ENCODE measurements at places on chromosomes 12 and 14.
A peak's percentile ranks its signal among the peaks of the same experiment; 100 is the strongest.

GRCh38 chr12:49344486-49345050, 2.1 kb upstream of the DNAJC22 start:
- no peak for DNase-seq

DNA sequence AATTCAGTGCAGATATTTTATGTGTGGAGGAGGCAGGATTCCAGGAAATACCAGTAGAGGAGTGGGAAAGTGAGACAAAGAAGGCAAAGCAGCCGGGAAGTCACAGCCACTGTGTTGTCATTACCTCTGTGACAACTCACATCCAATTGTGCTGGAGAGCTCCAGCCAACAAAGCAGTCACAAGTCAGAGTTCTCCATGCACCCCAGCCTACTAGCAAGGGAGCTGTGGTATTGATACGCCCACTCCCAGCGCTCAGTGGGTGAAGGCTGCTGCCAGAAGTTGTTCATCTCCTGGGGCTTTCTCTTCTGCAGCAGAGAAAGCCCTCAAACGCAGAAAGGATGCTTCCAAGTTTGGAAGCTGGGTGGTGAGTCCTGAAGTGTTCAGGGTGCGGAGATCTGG, 93.9 kb downstream of the DICER1 start:
- DNase-seq, result no peak

DNA sequence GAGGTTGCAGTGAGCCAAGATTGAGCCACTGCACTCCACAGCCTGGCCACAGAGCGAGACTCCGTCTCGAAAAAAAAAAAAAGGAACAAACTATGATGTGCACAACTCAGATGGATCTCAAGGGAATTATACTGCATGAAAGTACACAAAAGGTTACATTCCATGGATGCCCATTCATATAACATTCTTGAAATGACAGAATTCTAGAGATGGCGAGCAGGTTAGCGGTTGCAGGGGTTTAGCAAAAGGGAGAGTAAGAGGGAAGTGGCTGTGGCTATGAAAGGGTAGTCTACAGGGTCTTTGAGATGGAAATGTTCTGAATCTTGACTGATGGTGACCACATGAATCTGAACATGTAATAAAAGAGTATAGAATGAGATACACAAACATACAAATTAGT, 49.7 kb downstream of the CKB start:
- DNase-seq, result no peak

DNA sequence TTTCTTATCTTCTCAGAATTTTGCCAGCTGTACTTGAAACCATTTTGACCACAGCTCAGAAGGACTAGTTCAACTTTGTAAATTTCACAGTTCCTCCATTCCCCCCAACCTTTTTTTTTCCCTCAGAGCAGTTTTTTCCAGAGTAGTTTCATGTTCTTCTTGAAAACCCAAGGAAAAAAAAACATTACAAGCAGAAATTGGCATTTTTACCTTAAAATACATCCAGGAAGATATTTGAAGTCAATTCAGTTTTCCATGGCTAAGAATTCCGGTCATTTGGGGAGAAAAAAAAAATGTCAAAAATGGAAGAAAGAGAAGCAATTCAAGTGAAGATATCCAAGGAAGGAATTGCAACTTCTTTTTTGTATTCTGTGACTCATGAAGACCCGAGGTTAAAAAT, 39.5 kb downstream of the SYNE2 start:
- no peak for DNase-seq

- DNase-seq, result no peak
Measured at GRCh38 chr12:96456265-96456974, 33.0 kb upstream of the CFAP54 start.

DNA sequence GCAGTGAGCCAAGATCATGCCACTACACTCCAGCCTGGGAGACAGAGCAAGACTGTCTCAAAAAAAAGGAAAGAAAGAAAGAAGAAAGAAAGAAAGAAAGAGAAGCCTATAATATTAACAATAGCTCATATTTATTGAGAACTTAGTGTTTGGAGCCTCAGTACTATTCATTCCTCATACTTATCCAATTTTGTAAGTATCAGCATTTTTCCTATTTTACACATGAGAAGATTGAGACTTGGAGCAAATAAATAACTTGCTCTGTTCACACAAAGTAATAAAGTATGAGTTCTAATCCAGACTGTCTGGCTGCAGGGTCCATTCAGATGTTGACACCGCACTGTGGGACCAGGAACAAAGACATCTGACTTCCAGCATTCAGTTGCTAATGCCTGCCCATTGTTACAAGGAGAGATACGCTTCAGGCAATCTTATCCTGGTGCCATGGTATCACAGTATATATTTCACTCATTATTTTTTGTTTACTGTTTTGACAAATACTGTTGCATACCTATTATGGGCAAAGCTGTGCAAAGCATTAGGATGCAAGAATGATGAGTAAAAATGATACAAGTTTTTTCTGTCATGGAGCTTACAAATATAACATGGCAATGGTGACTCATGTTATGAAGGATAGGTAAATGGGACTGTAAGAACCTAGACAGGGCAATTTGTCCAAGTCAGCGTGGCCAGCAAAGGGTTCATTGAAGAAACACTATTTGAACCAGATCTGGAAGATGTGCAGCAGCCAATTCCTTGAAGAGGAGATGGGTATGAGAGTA, 21.4 kb upstream of the TMTC2 start:
- DNase-seq, result no peak

GRCh38 chr12:8702159-8702558, 4.4 kb downstream of the RIMKLB start:
- no peak for DNase-seq

GRCh38 chr12:112020947-112021457, 7.8 kb downstream of the ERP29 start:
- DNase-seq, result no peak

- DNase-seq, result no peak
Measured at GRCh38 chr12:112285600-112286401, 96.4 kb downstream of the HECTD4 start.

- peak; percentile 8 for DNase-seq
Measured at GRCh38 chr12:104643819-104644669, 187.3 kb downstream of the CHST11 start.

GRCh38 chr14:94560751-94561655, at the start of gene SERPINA4:
SERPINA4 (plus strand) TSS chr14:94561442; CDS start chr14:94563483, 2,041 bp downstream.
- DNase-seq, result no peak

GRCh38 chr14:105073720-105074600, 8.7 kb upstream of the GPR132 start:
- no peak for DNase-seq

GRCh38 chr12:6358881-6359280, 16.5 kb downstream of the SCNN1A start:
- DNase-seq, result no peak

DNA sequence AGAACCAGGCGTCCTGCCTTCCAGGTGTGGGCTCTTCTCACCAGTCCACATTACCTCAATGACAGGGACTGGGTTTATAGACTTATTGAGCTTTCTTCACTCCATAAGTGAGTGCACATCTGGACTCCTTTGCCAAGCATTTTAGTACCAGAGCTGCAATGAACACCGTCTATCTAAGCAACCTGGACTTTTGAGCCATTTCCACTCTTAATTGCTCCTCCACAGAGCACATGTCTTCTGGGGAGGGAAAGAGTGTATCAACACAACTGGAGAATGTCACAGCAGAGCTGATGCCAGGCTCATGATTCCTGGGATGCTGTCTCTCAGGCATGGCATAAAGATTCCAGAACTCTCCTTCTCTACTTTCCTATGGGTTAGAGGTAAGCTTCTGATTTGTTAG, 43.0 kb upstream of the BDKRB2 start:
- no peak for DNase-seq

- DNase-seq, result no peak
Measured at GRCh38 chr14:78405079-78405856, 235.1 kb downstream of the NRXN3 start.

DNA sequence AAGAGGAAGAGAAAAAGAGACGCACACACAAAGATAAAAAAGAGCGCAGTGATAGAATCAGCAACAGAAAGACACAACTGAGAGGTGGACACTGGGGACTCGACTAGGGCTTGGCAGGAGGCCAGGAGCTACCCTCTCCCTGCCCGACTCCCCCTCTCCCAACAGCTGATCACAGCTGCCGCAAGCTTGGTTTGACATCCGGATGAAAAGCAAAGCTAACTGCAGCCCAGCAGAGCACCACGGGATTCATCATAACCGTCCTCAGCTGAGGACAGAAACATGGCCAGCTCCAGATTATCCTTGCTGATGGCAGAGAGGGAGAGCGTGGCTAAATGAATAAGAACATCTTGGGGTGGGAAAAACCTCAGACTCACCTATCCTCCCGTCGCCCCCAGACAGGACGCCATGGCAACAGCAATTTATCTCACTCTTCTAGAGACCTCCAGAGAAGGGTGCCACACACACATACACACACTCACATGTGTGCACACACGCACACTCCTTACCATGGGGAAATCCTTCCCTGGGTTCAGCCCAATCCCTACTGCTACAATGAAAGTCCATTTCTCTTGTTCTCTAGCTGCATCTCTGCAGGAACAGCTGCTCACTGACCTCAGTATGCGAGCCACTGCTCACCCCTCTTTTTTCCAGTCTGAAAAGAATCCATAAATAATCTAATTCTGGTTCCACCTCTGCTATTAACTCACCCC, 135.3 kb downstream of the NTF3 start:
- DNase-seq, result no peak

GRCh38 chr12:114735011-114735410, 51.0 kb upstream of the TBX3 start:
- DNase-seq, result no peak

GRCh38 chr14:59830338-59830734, 40.2 kb downstream of the RTN1 start:
- no peak for DNase-seq

DNA sequence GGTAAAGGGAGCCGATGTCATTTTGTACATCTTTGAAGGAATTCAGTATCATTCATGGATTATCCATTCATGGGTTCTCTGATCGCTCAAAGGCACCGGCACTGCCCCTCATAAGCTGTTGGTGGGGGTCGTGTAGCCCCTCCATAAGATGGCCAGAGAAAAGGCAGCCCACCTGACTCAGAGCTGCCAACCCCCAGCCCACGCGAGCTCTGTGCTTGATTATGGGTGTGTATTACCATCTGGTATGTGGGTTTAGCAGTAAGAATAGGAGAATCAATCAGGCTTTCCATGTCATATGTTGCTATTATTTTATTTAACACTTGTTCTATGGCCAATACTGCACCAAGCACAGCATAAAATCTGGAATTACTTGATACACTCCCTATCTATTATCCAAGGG, 32.1 kb upstream of the AMIGO2 start:
- no peak for DNase-seq

Data from CD4-positive, alpha-beta T cell treated with Interleukin-6 at 100 ng/mL for 8 hours (primary cell).